ENCODE measurements at places on chromosomes 3 and 15.

GRCh38 chr3:98018301-98018700 is 16.8 kb downstream of the GABRR3 start:
- no peak for DNase-seq

GRCh38 chr3:90062016-90062415 is 954.6 kb downstream of the EPHA3 start:
- DNase-seq = no peak

DNA sequence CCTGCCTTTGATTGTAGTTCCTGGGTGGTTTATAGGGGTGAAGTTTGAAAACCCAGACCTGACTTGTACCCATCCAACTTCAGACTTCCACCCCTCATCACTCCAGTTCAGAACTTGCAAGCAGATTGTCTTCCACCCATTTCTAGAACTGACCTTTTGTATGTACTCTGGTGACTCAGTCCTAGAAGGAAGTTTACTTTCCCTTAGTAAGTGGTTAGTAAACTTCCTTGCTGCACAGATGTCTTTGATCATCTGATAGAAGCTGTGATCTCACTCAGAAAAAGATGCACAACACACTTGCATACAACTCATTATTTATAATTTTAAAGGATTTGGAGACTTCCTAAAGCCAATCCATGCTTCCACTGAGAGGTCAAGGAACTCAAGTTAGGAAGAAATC is 368.0 kb downstream of the MFSD1 start:
- no peak for DNase-seq

DNA sequence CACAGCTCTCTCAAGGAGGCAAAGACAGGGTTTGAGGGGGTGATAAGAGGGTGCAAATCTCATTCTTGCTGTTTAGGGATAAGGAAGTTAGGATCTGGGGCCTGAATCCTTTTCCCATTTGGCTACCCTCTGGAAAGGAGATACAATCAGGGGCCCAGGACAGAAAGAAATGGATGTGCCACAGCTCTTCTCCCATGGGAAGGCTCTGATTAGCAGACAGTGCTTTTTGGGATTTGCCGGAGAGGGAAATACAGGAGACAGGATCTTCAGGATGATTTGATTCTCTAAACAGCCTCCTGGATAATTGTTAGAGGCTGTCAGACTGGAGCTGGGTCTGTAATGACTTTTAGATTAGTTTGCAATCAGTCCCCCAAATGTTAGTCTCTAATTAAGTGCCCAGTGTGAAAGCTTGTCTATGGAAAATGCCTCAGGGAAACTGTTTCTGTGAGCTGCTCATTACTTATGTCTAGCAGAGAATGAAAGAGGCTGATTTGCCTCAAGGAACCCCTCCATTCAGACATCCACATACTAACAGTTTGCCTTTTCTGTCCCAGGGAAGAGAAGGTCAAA is 67.6 kb downstream of the COL6A5 start:
- DNase-seq = no peak

- DNase-seq = no peak
Measured at GRCh38 chr3:125165189-125165947, 47.2 kb downstream of the SLC12A8 start.

DNA sequence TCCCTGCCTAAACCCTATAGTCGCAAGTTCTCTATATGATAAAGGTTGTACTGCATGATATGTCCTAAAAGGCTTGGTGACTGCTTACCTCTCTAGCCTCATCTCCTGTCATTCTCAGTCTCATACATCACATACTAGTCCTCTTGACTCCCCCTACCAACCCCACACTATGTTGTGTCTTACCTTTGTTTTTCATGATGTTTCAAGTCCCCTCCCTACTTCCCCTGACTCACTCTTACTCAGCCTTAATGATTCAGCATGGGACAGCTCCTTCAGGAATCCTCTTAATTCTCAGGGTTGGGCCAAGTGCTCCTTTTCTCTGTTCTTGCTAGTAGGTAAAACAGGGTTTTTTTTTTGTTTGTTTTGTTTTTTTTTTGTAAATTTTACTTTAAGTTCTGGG is 49.6 kb downstream of the SLMAP start:
- no peak for DNase-seq

- DNase-seq = no peak
Measured at GRCh38 chr15:89783111-89783860, 7.2 kb downstream of the MESP2 start.

DNA sequence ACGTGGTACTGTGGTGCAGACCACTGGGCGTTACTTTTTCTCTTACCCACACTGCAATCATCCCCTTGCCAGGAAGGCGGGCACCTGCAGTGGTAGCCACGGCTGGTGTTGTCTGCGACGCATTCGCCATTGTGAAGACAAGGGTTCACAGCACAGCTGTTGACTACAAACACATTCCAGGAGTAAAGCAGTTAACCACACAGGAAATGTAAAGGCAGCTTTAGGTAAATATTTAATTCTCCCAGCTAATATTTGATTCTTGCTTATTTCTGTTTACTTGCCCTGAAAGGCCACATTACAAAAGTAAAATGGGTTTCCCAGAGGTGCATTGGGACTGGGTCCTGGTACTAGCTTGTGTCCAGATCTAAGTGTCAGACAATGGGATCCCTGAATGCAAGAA is 45.4 kb downstream of the HEG1 start:
- no peak for DNase-seq

DNA sequence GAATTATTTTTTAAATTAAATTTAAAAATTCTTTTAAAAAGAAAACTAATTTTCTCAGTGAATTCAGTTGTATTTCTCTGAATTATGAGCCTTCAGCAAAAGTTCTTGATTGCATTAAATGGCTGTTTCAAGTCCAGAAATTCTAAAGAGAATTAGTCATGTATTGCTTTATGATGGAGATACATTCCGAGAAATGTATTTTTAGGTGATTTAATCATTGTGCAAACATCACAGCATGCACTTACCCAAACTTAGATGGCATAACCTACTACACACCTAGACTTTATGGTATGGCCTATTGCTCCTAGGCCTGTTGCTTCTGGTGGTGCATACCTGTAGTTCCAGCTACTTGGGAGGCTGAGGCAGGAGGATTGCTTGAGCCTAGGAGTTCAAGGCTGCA is 44.3 kb upstream of the GCNT3 start:
- DNase-seq = no peak

GRCh38 chr3:184537885-184538665 is 23.5 kb upstream of the EPHB3 start:
- no peak for DNase-seq

DNA sequence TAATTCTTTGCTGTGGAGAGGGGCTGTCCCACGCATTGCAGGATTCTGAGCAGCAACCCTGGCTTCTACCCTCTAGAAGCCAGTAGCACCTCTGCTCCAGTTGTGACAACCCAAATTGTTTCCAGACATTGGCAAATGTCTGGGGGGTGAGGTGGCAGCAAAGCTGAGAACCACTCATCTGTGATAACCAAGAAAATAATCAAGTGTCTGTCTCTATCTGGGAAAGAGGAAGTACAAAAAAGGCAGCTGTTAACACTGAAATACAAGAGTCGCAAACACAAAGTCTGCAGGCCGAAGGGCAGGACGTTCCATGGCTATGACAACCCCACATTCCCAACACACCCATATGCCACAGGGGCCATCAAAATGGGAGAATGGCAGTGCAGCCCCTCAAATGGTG is 42.2 kb upstream of the GNB5 start:
- no peak for DNase-seq

DNA sequence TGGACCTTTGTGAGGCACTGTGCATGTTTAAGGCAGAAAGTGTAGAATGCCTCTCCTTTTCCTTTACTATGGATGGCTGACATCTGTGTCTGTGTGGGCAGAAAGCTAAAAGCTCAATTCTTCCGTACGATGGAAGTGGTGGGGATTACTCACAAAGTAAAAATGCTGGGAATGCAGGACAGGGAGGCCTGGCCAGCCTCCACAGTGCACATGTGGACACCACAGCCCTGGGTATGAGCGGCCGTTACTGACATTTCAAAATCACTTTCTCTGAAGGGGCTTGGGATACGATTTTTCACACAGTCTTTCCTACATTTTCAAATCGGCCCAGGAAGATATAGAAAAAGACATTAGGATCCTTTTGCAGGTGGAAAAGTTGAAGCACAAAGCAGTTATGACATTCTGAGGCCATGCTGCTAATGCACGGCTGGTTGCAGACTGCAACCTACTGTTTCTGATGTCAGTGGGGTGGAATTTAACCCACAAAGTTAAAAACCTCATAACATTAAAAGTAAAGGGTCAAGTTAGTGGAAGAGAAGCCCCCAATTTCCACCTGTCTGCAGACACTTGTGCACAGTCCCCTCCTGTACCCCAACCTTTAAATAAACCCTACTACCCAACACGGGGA is 27.9 kb downstream of the EHD4 start:
- DNase-seq = no peak

GRCh38 chr3:69252631-69253030 is 130.2 kb upstream of the LMOD3 start:
- DNase-seq = no peak

GRCh38 chr15:77599357-77599756 is 33.4 kb downstream of the LINGO1 start:
- no peak for DNase-seq

GRCh38 chr3:69309814-69310213 is 76.1 kb downstream of the FRMD4B start:
- DNase-seq = no peak

DNA sequence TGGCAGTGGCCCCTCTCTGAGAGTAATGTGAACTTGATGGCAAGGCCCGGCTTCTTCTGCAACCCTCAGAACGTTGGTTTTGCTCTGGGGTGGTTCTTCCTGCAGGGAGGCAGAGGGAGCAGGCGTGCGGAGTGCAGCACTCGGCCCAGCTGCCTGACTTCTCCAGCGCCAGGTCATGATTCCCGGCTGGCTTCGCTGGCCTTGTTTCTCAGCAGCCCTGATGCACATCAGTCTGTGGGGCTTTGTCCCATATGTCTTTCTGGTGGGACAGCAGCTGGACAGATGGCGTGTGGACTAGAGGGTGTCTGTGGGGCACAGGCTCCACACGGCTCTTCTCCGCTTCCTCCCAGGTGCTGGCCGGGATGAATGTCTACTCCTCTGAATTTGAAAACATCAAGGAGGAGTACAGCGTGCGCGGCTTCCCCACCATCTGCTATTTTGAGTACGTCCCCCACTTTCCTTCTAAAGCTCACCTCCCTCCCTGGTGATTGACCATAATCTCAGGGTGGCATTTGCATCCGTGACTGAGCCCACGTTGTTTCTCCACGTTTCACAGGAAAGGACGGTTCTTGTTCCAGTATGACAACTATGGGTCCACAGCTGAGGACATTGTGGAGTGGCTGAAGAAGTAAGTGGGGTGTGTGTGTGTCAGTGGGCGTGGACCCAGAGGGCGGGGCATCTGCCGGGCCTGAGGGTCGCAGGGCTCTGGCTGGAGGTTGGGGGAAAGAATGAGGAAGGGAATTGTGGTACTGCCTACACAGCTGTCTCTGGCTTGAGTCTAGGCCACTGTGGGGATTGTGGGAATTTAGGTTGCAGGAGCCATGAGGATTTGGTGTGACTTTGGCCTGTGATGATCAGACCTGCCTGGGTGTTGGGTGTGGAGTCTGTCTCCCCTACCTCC is 57.1 kb downstream of the PDIA5 start:
- no peak for DNase-seq

DNA sequence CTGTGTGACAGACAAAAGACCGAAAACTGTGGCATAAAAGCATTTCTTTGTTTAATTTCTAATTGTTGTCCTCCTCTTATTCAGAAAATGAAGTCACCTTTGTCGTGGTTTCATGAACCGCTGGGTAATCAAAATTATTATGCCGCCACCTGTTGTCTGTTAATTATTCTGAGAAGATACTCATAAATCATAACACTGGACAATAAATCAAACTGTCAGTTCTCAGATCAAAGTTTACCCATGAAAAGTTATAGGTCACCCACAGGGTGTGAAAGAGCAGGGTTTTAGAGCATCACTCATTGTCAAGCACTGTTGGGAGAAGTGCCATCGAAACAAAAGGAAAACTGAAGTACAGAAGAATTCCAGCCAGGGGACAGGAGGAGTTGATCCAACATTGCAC is 474.3 kb downstream of the NR2F2 start:
- DNase-seq = no peak

GRCh38 chr3:105958237-105959000 is 89.6 kb upstream of the CBLB start:
- no peak for DNase-seq

DNA sequence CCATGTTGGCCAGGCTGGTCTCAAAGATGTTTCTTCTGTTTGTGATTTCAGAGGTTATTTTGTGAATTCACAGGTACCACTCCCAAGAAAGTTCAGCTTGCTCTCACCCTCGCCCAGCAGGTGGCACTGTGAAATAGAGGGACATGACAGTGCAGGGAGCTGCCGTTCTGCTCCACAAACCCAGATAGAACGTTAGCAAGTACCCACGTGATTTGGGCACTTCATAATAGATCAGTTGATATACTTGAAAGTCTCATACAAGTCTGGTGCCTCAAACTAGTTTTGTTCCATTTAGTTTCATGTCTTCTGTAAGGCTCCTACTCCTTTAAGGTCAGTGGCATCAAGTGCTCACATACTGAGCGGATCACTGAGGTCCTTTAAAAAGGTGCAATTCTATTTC is 45.5 kb downstream of the FILIP1L start:
- DNase-seq = peak; percentile 26

DNA sequence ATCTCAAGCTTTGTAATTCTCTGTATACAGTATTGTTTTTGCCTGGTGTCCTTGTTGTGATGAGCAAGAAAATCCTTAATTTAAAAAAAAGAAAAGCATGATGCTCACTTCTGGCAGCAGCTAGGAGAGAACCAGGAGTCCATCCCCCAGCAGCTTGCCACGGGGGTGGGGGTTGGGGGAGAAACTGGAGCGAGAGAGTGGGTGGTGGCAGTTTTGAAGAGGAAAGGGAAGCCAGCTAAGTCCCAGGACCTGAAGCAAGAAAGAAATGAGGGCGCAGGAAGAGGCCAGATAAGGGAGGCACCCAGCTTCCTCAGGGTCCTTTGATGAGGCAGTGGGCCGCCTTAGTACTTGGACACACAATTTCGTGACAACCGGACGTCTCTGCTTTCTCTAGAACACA is 23.5 kb downstream of the CHAC1 start:
- DNase-seq = no peak

GRCh38 chr3:112464264-112464663 is 35.0 kb downstream of the BTLA start:
- DNase-seq = no peak

- no peak for DNase-seq
Measured at GRCh38 chr3:38268087-38268486, 2.5 kb downstream of the SLC22A13 start.

GRCh38 chr15:92810418-92811138 is 89.5 kb upstream of the CHD2 start:
- DNase-seq = no peak

GRCh38 chr3:193943851-193944517 is 192.0 kb upstream of the HES1 start:
- no peak for DNase-seq

- no peak for DNase-seq
Measured at GRCh38 chr15:76904461-76905012, 603 bp downstream of the SCAPER start.
